ENCODE measurements at places on chromosomes 7 and 10. TPM values are rescaled to one million over a fixed set of nuclear protein-coding genes. Genes with fewer than 3 reads are reported as not detected.
A peak's percentile ranks its signal among the peaks of the same experiment; 100 is the strongest.

GRCh38 chr7:133344275-133344674 lies 91.4 kb downstream of the EXOC4 start:
- DNase-seq: no peak

DNA sequence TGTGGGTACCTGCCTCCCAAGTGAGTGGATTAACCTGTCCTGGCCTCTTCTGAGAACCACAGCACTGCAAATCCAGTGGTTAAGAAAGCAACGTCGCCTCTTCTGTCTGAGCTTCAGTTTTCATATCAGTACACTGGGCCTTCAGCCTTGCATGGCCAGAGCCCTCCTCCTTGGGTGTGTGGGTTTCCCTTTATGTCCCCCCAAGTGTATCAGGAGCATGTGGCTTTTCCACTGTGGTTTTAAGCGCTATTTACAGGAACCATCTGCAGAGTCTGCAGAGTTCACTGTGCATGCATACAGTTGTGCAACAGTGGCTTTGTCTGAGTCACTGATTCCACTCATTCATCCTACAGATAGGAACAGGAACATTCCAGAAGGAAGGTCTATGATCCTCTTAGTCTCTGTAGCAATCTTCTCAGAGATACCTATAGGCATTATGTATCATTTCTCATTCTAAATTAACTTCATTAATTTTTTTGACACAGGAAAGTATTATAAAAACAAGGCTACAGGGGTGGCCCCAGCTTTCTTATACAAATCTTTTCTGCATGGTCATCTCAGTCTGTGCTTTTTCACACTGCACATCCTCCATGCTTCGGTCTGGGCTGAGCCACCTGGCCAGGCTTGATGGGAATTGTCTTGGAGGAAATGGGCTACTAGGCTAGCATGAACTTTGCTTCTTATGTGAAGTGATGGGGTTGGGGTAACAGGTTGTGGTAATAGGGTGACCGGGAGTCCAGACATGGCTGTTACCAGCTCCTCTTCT lies 17.1 kb downstream of the MBL2 start:
- DNase-seq: no peak

DNA sequence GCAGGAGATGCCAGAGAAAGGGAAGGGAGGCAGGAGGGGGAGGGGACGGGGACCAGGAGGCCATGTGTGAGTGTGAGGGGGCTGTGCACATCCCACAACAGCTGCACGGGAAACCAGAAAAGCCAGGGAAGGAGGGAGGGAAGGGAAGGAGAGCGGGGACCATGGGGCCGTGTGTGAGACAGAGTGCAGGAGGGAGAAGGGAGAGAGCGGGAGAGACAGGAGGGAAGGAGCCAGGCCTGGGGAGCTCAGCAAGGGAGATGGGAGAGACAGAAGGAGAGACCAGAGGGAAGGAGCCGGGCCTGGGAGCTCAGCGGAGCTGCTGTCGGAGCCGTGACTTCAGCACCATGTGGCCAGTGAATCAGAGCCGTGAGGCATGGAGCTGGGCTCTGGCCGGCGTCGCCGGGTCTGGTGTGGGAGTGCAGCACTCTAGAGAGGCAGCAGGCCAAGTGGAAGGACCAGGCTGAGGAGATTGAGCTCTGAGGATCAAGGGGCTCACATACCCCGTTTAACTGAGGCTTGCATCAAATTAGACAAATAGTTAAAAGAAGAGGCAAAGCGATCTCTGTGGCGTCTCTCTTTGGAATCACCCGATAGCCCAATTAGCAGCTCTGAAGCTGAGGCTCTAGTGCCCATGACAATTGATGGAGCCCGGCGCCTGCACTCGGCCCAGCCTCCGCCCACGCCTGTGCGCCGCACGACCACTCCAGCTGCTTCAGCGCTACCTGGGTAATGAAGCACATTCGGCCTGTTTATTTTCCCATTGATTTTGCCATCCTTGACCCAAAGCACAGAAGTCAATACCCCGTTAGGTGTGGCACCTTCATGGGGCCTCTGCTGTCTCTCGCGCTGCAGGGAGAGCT lies 150.4 kb downstream of the MAD1L1 start:
- no peak for DNase-seq

CWF19L1 gene
- total RNA-seq: 21.1 TPM

- DNase-seq: no peak
Observed at GRCh38 chr7:50423860-50424259, 26.3 kb downstream of the FIGNL1 start.

- DNase-seq: no peak
Observed at GRCh38 chr7:99167072-99167471, 23.2 kb upstream of the SMURF1 start.

DNA sequence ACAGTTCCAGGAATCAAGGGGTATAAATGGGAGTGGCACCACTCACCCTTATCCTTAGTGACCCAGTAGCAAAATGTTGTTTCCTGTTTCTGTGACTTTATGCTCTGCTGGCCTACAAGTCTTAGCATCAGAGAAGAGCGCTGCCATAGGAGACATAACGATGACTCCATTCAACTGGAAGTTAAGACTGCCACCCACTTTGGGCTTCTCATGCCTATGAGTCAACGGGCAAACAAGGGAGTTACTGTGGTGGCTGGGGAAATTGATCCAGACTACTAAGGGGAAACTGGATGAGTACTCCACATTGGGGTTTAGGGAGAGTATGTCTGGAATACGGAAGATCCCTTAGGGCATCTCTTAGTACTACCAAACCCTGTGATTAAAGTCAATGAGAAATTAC lies 40.6 kb upstream of the PIK3CG start:
- DNase-seq: no peak

FAM3C gene
- 56.2 TPM for total RNA-seq

- peak; percentile 75 for DNase-seq
Observed at GRCh38 chr10:121927318-121927840, 452 bp downstream of the ATE1 start.

ITPRID1 gene
- not detected for total RNA-seq

- DNase-seq: peak; percentile 75
Observed at GRCh38 chr7:157690833-157691585, 354.2 kb downstream of the DNAJB6 start.

DNA sequence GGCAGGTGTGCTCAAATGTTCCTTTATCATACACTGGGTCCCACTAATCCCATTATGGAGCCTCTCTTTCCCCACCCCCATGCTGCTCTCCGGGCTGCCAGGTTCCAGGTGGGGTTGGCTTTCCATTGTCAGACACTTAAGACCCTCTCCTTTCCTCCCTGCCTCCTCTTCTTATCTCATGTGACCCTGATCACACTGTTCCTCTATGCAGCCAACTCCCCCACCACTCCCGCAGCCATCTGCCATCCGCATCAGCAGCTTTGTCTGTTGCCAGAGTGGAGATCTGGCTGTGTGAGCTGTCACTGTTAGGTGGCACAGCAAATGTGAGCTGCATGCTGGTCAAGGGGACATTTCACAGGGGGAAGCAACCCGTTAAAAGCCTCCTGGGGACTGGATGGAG lies 391.4 kb downstream of the TNS3 start:
- DNase-seq: no peak

CUZD1 gene
- 0.80 TPM for total RNA-seq

GRCh38 chr10:32350811-32351350 lies 3.9 kb upstream of the EPC1 start:
- DNase-seq: no peak

DNA sequence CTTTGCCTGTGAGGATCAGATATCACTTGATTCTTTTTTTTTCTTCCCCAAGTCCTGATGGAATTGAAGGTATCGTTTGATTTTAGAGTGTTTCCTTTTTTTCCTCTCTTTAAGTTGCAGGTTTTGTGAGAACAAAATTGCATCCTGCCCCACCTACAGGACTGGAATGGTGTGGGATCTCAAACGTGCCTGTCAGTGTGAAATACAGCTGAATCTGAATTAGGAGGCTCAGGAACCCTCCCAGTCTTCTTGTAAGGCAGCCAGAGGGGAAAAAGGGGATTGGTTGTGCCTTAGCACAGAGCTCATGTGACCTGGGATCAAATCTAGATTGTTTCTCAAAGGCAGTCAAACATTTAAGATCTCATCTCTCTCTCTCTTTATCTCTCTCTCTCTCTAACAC lies 32.7 kb upstream of the KLHL7 start:
- DNase-seq: no peak

GIMAP6 gene
- total RNA-seq: 32.7 TPM

SPDYE1 gene
- not detected for total RNA-seq

NEUROG3 gene
- total RNA-seq: not detected

DNA sequence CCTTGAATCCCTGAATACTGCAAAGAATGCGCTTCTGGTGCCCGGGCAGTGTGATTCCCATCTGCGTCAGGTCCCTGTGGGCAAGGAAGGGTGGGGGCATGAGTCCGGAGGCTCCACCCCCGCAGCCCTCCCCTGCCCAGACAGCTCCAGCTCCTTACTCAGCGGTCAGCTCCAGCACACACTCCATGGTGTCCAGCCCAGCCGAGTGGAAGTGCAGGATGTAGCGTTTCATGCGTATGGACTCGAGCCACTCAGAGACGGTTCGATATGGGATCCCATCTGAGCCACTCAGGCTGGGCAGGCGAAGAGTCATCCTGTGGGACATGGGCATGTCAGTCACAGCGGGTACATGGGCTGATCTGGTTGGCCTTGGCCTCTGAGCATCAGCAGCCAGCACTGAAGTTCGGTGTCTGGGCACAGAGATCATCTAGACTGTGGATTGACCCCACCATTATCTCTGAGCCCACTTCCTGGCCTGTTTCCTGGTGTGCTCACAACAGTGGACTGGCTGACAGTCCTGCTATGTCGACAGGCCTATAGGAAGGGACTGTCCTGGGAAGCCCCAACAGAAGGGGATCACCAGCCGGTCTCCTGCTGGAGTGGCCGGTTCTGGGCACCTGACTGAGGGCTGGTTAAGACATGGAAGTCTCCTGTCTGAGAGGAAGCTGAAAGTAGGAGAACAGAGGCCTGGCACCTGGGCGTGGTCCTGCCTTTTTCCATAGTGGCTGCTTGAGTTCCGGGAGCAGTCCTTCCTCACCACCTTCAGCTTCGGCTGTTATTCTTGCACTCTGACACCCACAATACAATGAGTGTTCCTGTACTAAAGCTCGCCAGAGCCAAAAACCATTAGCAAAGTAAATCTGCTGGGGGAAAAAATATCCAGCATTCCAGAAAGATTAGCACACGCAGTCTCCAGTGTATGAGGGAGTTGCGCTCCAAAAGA lies 10.6 kb downstream of the ZYX start:
- DNase-seq: peak; percentile 80

SLC13A4 gene
- total RNA-seq: 0.27 TPM

DNA sequence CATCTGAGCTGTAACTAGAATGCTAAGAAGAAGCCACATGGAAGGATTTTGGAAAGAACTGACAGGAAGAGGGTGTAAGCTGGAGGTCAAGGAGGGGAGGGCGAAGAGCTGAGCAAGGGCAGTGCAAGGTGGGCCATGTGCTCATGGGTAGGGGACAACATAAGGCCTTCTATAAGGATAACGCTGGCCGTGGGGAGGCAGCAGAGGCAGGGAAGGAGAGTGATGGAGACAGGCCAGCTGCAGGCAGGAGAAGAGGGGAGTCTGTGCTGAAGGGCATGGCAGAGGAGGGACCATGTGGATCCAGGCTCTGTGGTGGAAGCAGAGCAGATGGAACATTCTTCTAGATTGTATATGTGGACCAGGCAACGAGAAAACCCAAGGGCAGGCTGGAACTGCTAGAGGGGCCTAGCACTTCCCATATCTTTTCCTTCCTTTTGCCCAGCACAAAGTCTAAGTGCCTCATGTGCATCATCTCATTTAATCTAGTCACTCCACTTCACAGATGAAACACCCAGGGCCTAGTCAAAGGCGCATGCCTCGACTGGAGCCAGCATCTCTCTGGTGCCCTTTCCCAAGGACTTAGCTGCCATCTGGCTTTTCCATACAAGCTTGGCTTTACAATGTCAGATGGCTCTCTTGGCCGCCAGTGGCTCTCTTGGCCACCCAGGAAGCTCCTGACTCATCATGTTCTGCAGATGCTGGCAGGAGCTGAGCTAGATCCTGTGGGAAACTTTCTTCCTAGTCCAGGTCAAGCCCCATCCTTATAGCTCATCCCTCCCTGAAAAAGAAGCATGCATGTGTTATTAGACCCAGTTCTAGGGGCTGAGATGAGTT lies 6.6 kb downstream of the LRRC18 start:
- DNase-seq: no peak

DNA sequence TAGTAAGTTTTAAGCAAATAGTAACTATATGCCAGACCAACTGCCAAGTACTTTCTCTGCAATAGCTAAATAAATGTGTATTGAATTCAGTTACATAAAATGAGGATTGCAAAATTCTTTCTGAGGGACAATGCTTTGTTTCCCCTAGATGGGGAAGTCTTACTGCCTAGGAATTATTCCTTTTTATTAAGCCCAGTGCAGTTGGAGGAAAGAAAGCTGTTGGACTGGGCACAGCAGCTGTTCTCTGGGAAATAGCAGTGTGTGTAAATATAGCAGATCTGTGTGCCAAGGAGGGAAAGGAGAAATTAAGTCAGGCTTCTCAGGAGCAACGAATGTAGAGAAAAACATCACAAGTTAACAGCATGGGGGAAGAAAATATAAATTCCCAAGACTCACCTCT lies 77.1 kb downstream of the SEC23IP start:
- DNase-seq: no peak

DNA sequence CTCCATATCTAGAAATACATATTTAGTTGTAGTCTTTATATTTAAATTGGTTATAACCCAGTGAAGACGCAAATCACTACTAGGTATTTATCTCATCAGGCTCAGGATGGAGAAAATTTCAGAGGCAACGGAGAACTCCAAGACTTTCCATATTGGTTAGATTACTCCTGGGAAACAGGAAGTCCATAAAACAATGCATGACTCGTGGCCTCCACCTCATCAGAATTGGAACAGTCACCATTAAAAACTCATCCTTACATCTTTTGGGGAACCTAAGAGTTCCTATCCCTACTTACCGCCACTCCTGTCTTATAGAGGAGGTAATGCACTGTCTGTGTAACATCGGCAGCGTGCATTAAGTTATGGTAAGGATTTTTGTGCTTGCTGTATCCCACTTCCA lies 177.6 kb downstream of the PPP1R17 start:
- DNase-seq: no peak

GARIN1A gene
- 8.8 TPM for total RNA-seq

All from sciatic nerve (tissue), 2 donors.